ENCODE measurements at places on chromosomes 4 and X.

- DNase-seq: peak; percentile 45
Measured at GRCh38 chr4:876780-877179, 50.9 kb upstream of the CPLX1 start.

GRCh38 chrX:50747471-50747900 is 66.5 kb downstream of the SHROOM4 start:
- peak; percentile 31 for DNase-seq

DNA sequence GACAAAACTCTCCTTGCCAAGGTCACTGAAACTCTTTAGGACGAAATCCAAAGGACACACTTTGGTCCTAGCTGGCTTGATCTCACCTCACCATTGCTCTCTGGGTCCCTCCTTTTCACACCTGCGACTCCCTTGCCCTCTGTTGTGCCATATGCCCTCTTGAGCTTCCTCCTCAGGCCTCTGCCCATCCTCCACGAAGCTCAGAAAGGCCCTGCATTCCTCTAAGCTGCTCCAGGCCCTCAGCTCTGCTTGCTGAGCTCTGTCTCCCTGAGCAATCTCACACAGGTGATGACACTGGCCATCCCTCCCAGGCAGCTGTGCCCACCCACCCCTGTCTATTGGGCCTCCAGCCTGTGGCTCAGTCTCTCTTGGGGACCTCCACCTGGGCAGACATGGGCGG is 10.1 kb upstream of the AFAP1 start:
- DNase-seq: no peak

DNA sequence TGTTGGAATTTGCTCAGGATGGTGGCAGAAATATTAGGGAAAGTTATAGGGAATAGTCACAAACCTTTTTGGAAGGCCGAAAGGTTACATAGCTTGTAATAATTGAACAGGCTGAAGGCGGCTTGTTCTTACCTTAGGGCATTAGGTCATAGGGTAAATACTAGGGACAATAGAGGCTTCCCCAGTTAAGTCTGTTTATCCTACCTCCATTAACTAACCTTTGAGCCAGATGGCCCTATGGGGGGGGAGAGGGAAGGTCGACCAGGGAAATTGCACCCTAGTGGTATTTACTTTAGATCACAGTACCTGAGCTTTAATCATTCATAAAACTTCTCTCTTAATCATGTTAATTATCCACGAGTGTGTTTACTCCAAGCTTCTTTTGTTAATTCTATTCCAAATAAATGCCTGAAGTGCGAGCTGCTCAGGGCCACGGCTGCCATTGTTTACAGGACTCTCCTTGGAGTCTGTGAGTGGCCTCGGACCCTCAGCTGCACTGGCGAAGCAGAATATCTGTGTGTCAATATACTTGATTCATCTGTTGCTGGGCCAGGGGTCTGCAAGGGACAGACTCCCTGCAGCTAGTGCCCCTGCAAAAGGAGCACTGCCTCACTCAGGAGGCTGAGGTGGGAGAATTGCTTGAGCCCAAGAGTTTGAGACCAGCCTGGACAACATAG is 22.9 kb downstream of the PAGE2 start:
- no peak for DNase-seq

DNA sequence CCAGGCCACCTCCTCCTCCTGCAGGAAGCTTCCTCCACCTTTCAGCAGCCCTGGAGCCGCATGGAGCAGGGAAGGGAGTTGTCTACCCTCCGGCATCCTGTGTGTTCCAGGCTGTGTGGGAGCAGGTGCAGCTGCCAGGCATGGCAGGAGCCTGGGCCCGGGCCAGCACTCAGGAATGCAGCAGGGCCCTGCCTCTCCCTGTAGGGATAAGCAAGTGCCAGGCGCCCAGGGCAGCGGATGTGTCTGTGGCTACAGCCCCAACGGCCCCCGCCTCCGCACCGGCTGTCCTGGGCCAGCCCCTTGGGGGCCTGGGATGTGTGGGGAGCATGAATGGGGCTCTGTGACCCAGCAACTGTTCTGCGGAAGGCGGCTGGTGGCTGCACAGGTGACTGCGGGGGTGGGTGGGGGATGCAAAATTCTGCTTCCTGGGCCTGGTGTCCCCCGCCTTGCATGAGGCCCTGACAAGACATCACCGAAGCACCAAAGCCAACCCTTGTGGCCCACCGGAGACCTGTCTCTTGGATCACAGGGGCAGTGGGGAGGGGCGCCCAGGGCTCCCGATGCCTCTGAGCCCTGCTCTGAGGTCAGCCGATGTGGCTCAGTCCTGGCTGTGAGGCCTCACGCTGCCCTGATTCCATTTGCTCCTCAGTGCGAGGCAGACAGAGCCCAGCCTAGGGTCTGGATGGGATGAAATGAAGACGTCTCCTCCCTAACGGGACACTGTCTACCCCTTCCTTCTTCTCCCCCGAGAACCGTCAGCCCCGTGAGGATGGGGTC is 1.4 kb upstream of the DOK7 start:
- DNase-seq: no peak

- no peak for DNase-seq
Measured at GRCh38 chr4:182897601-182898478, 19.3 kb downstream of the DCTD start.
